ENCODE measurements at places on chromosomes 11 and 22.

GRCh38 chr11:114796954-114797721 is 118.8 kb downstream of the NXPE2 start:
- no peak for DNase-seq

GRCh38 chr22:45645526-45646414 is 25.9 kb upstream of the ATXN10 start:
- peak; percentile 62 for DNase-seq

GRCh38 chr11:62646825-62647608 is 604 bp upstream of the GANAB start:
- DNase-seq: no peak

DNA sequence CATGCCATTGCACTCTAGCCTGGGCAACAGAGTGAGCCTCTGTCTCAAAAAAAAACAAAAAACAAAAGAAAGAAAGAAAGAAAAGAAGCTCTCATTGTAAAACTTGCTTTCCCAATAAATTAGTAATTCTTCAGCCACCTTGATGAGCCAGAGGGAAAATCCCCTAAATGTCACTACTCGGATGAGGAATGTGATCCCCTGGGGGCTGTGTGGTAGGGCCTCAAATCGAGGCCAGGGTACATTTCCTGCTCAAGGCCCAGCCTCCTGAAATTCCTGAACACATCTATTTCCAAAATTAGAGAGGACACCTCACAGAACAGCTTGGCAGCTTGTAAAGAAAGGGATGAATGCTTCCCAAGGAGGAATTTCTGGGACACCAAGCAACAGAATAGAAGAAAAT is 147.1 kb upstream of the SESN3 start:
- no peak for DNase-seq

- DNase-seq: no peak
These were observed 118.6 kb downstream of the TIMP3 start for GRCh38 chr22:32920032-32920628.

DNA sequence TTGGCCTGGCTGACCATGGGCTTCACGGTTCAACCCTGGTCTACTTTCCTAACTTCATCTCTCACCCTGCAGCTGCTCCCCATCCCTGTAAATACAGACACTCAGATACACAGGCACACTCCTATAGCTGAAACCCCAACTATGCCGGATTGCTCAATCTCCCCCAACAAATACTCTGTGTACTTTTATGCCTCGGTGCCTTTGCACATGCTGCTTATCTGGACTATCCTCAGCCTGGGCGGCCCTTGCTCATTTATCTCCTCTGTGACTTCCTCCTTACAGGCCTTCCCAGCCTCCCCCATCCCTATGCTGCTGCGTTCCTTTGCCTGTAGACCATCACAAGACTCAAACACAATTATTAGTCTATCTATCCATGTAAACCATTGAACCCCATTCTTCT is 76.6 kb downstream of the PKNOX2 start:
- no peak for DNase-seq

- peak; percentile 57 for DNase-seq
These were observed 4.6 kb downstream of the MRPL49 start for GRCh38 chr11:65126624-65127274.

- DNase-seq: no peak
These were observed 2.7 kb upstream of the CD44 start for GRCh38 chr11:35136311-35136710.

DNA sequence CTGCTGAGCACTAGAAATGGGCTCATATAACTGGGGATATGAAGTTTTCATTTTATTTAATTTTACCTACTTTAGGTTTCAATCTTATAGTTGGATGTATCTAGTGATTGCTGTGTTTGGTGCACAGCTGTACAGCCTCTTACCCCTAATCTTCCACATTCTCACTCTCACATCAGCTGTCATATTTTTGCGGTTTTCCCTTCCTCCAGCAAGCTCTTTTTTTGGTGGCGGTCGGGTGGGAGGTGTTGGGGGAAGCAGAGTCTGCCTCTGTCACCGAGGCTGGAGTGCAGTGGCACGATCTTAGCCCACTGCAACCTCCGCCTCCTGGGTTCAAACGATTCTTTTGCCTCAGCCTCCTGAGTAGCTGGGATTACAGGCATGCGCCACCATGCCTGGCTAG is 445.1 kb upstream of the ISX start:
- DNase-seq: no peak

DNA sequence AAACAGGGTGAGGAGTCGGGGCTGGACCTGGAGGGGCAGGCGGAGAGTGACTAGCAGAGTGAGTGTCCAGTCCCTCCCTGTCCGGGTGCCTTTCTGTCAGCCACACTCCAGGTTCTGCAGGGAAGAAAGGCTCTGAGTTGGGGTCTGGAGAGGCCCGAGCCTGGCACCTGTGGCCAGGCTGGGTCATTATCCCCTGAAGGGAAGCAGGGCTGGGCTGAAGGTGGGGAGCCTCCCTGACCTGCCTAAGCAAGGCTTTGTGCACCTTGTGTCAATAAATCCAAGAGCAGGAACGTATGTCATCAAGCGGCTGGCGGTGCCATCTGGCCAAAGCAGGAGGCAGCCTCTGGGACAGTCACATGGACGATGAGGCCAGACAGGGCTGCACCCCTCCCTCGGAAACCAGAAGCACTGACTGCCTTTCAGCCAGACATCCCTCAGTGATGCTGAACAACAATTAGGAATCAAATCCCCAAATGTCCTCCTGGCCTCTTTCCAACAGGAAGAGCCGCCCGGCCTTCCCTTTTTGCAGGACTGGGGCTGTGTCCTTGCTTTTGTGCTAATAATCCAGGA is 73.9 kb upstream of the FGF3 start:
- no peak for DNase-seq

GRCh38 chr22:24460418-24461089 is 33.2 kb downstream of the ADORA2A start:
- DNase-seq: no peak

GRCh38 chr11:63901660-63902059 is 15.3 kb downstream of the RCOR2 start:
- DNase-seq: no peak

DNA sequence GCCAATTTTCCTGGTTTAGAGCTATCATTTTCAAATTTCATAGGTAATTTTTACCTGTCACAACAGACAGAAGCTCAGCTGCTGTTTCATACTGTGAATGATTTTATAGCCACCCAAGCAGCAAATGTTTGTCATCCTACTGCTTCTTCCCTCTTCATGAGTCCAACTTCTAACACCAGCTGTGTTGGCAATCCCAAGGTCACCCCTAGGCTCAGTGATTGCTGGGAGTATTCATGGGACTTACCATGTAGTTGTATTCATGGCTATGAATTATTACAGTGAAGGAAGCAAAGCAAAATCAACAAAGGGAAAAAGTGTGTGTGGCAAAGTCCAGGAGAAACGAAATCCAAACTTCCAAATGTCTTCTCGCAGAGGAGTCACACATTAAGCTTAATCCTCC is 28.5 kb downstream of the CUL5 start:
- DNase-seq: no peak

DNA sequence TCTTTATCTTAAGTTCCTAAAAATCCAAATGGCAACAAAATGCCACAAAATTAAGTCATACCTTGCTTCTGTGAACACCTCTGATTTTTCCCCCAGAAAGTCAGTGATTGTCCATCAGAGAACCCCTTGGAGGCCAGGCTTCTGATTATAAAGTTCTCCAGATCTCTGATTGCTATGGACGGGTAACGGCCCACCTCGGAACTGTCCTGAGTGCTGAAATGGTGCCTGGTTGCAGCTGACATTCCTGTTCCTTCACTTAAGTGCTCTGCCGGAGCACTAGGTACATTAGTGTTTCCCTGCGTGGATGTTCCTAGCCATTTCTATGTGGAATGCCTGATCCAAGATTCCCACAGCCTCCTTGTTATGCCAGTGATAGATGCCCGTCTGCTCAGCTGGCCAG is 85.0 kb downstream of the CHST1 start:
- no peak for DNase-seq

Data from posterior cingulate gyrus (tissue), 11 donors.